ENCODE measurements at places on chromosomes 12 and 14.

- no peak for DNase-seq
Measured at GRCh38 chr14:94115058-94115591, 4.6 kb downstream of the IFI27 start.

GRCh38 chr12:19792028-19792427 is 352.7 kb downstream of the AEBP2 start:
- DNase-seq: no peak

GRCh38 chr12:85825746-85826145 is 10.5 kb downstream of the RASSF9 start:
- no peak for DNase-seq

- DNase-seq: no peak
Measured at GRCh38 chr12:117671734-117672133, 297.1 kb downstream of the KSR2 start.

- no peak for DNase-seq
Measured at GRCh38 chr12:111311011-111311410, 57.9 kb downstream of the PHETA1 start.

DNA sequence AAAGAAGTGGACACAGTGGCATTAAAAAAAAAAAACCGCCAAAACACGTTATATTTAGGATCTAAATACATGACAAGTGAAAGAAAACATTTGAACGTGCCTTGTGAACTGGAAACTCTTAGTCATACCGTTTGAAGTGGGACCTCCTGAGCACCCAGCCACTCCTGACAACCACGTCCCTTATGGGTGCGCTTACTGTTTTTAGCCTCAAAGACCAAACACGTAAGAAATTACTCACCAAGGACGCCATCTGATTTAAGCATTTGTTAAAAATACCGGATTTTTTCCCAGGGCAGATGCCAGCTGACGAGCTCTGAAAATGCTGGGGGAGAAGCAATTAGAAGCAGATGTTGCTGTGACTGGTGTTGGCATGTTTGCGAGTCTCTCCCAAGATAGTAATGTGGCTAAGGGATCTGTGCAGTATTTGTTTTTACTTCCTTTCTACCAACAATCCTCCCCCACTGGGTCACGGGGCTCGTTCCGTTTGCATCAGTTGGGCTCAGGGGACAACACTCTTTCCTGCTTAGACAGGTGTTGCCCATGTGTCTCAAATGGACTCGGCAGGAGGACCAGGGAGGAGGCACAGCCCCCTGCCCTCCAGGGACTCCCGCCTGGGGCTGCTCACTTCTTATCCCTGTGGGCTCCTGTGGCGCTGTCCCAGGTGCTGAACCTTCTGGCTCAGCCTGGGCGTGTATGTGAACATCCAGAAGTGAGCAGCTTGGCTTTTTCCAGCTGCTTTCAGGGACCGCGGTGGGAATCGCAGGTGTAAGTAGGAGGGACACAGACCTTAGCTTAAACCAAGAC is 101.0 kb downstream of the BEGAIN start:
- DNase-seq: peak; percentile 53

DNA sequence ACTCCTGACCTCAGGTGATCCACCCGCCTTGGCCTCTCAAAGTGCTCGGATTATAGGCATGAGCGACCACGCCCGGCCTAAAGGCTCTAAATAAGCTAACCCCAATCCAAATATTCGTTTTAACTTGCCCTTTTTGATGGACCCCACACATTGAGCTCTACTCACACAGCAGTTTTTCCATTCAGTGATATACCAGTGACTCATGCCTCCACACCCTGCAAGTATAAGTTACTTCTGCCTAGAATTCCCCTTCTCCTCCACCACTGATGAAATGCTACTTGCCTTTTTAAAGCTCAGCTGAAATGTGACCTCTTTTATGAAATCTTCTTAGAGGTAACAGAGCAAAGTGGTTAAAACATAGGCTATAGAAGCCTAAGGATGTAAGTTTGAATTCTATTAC is 68.8 kb downstream of the EXOC5 start:
- DNase-seq: no peak

- no peak for DNase-seq
Measured at GRCh38 chr14:60184905-60185555, 19.8 kb upstream of the DHRS7 start.

GRCh38 chr14:35406506-35407305 is 2.2 kb upstream of the NFKBIA start:
- no peak for DNase-seq

GRCh38 chr12:4874671-4875070 is 35.0 kb upstream of the KCNA1 start:
- no peak for DNase-seq

- no peak for DNase-seq
Measured at GRCh38 chr12:98635657-98636323, 8.8 kb downstream of the IKBIP start.

- peak; percentile 44 for DNase-seq
Measured at GRCh38 chr12:94560431-94561221, 89.7 kb downstream of the TMCC3 start.

GRCh38 chr12:93379981-93380361 is 2.2 kb downstream of the NUDT4 start:
- no peak for DNase-seq

GRCh38 chr12:29278673-29279420 is 102.1 kb downstream of the ERGIC2 start:
- no peak for DNase-seq

GRCh38 chr12:111869671-111870070 is 27.6 kb downstream of the MAPKAPK5 start:
- no peak for DNase-seq

- no peak for DNase-seq
Measured at GRCh38 chr14:53571641-53572328, 384.8 kb downstream of the BMP4 start.

DNA sequence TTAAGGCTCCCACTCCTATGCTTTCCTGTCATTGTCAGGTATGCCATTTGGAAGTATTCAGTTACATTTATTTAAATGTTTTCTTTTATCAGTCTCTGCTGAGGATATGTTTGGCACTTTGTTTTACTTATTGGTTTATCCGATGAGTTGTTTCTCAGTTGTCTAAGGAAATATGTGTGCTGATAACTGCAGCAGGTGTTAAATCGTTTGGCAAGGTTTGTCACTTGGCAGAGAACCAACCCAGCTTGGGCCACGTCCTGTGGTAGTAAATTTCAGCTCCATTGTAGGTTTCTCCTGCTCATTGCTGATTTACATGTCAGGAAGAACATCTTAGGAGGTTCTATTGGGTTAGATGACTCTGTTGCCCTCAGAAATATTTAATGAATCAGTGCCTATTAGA is 22.0 kb upstream of the MGST1 start:
- DNase-seq: no peak

DNA sequence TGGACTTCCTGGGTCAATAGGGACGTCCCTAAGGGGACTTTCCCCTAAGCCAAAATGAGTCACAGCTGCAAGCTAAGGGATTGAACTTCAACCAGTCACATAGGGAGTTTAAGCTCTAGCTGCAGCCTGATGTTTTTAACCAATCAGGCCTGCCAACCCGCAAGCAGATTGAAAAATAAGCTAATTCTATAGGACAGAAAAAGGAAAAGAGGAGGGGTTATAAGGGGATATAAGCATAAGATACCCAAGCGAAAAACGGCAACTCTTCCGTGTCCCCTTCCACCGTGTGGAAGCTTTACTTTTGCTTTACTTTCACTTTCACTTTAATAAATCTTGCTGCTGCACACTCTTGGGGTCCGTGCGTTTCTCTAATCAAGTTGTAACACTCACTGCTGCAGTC is 24.4 kb downstream of the ATP23 start:
- no peak for DNase-seq

DNA sequence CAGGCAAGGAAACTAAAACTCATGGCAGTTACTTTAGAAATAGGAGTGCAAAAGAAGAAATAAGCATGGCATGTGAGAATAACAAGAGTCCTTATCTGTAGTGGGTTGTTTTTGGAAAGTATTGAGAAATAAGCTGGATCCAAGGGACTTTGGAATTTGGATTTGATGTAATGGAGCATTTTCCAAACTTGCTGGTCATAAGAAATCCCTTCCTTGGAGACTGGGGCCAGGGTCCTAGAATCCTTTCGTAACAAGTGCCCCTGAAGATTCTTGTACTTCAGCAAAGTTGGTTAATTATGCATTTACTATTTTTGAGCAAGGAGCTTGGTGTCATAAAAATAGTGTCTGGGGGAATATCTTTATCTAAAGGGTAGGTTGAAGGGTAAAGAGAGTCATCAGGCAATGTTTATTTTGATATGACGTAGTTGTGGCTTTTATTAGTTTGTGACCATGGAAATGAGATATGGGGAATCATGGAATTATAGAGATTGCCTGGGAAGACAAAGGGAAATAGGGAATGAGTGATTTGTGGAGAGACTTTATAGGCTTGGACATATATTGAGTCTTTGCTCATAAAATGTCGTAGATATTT is 53.9 kb downstream of the WNK1 start:
- no peak for DNase-seq

DNA sequence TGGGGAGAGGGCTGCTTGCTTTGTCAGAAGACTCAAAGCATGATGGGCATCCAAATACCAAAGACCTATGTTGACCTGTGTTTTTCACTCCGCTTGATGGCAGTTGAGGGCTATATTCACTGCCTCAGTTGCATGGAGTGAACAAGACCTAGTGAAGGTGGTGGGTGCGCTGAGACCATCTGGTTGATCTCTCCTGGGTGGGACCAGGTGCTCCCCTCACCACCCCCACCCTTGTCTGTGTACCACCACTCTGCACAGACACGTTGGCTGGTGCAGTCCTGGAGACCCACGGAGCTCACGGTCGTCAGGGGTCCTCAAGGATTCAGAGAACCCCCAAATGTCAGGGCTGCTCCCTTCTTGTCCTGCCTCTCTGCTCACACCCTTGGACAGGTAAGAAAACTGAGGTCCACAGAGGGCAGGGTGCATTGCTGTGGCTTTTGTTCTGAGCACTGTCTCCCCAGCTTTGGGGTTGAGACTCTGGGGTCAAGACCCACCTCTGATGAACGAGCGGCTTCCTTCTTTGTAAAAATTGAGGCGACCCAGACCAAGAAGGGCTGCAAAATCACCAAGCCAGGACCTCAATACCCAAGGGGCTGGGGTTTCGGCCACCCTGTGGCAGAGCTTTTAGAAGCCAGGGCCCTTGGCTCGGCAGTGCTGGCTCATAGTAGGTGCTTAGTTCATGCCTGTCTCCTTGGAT is 166.3 kb upstream of the RTL1 start:
- no peak for DNase-seq

DNA sequence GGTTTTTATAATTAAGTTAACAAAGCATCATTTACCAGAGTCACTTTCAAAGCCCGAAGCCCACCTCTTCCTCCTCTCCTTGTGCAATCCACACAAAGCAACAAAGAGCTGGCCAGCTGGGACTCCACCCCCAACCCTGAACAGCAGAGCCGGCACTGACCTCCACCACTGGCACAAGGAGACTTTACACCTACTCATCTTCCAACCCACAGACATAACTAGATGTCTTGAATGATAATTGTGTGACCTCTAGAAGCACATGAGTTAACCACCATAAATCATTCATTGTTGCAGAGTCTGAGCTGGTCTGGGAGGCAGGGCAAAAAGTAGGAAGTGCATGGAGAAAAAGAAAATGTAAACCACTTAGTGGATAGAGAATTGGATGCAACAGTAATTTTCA is 72.2 kb downstream of the ST8SIA1 start:
- no peak for DNase-seq

- no peak for DNase-seq
Measured at GRCh38 chr12:91072931-91073330, 15.1 kb upstream of the KERA start.

DNA sequence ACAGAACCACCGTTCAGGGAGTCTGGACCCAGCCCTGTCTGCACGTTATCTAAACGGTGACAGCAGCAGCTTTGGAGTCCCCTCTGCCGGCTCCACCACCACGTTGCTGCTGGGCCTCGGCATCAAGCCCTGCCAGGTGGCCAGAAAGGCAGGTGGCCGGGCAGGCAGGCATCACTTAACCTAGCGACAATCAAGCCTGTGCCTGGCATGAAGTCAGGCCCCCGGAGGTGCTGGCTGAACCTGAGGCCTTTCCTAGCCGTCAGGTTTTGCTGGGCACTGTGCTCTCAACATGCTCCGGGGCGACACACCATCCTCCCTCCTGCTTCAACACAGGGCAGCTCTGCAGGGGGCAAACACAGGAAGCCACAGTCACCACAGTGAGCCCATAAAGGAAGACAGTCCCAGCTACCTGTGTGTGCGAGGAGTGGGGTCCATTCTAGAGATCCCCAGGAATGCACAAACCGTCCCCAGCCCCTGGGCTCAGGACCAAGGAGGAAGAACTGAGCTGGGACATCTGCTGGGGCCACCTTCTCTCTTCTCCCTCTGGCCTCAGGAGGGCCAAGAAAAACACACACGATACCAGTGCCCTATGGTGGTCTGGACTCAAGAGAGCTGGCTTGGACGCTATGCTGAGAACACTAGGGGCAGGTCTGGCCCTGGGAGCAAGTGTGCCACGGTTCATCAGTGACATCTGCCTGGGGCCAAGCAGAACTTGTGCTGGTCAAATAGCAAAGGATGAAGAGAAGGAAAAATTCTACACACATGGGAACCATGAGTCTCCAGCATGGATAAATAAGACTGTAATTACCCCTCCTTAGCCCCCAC is 44.7 kb downstream of the CCDC88C start:
- no peak for DNase-seq

- DNase-seq: no peak
Measured at GRCh38 chr12:15118955-15119354, 102.3 kb downstream of the RERG start.

GRCh38 chr12:92493816-92494215 is 209.0 kb upstream of the PLEKHG7 start:
- DNase-seq: no peak

- no peak for DNase-seq
Measured at GRCh38 chr14:54209511-54210250, 187.1 kb upstream of the CDKN3 start.

DNA sequence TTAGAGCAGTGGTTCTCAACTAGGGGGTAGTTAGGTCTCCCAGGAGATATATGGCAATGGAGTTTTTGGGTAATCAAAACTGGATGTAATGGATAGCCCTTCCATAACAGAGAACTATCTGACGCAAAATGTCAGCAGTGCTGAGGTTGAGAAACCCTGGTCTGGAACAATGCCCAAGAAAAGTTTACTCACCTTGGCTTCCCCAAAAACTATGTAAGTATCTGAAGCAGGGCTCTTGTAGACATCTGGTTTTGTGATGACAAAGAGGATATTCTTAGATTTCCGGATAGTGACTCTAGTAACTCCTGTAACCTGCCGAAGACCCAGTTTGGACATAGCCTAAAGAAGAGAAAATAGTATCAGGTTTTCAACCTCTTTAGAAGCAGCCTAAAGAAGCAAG is 11.8 kb downstream of the NACA start:
- no peak for DNase-seq

- DNase-seq: no peak
Measured at GRCh38 chr12:6672143-6672542, 9.2 kb upstream of the ING4 start.

GRCh38 chr12:3996322-3996721 is 123.1 kb upstream of the PARP11 start:
- DNase-seq: no peak

DNA sequence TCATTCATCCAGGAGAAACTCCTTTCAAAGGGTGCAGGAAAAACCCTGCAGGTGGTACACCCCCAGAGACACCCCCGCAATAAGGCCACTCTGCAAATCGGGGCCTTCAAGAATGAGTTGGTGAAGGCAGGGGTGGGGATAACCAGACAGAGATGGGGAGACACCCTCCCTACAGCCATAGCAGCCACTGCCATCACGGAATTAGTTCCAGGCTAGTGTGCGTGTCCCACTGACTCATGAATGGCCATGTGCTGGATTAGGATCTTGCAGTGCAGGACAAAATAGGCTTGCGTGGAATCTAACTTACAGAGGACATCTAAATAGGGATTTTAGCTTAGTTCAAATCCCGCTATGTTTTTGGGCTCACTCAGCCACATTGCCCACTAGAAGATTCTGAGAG is 37.8 kb downstream of the SPRING1 start:
- DNase-seq: no peak

GRCh38 chr12:6982532-6982931 is 11.8 kb downstream of the EMG1 start:
- no peak for DNase-seq
